ENCODE measurements at places on chromosomes 2 and 18. TPM values are rescaled to one million over a fixed set of nuclear protein-coding genes. Genes with fewer than 3 reads are reported as not detected.

The SIGLEC15 gene
- total RNA-seq, result 0.18 TPM

The C2orf69 gene
- total RNA-seq, result 20.7 TPM

The CCDC85A gene
- total RNA-seq, result 25.3 TPM

The MTX2 gene
- 26.1 TPM for total RNA-seq

The TOGARAM2 gene
- 2.6 TPM for total RNA-seq

The NEDD4L gene
- 160 TPM for total RNA-seq

The LIMS2 gene
- 3.3 TPM for total RNA-seq

The RPRM gene
- 7.0 TPM for total RNA-seq

The C2orf68 gene
- total RNA-seq, result 30.6 TPM

The CDKL4 gene
- 5.6 TPM for total RNA-seq

The CEP192 gene
- total RNA-seq, result 49.3 TPM

The AQP12B gene
- not detected for total RNA-seq

The RAPGEF4 gene
- 45.1 TPM for total RNA-seq

The RAB31 gene
- total RNA-seq, result 20.3 TPM

The CD8B gene
- total RNA-seq, result 0.27 TPM

The SERPINB13 gene
- not detected for total RNA-seq

The CYP1B1 gene
- total RNA-seq, result 23.7 TPM

The ACTG2 gene
- total RNA-seq, result 1.1 TPM

The LYG2 gene
- not detected for total RNA-seq

Measured in cerebellum (tissue), 4 donors.